ENCODE measurements at places on chromosomes 6 and 20.

DNA sequence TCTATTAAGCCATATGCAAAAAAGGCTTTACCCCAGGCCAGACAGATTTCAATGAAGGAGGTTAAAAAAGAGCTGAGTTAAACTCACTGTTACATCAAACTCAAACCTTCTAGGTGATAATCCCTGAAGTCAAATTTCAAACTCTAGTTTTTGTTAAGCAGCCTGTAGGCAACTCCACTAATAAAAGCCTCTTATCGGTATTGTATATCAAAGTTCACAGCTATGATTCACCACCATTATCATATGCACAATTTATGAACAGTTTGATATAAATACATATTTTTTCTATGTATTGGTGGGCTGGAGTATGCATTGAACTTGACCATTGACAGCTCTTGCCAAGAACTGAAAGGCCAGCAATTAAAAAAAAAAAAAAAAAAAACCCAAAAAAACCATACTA lies 308.2 kb downstream of the BTBD3 start:
- DNase-seq = no peak

DNA sequence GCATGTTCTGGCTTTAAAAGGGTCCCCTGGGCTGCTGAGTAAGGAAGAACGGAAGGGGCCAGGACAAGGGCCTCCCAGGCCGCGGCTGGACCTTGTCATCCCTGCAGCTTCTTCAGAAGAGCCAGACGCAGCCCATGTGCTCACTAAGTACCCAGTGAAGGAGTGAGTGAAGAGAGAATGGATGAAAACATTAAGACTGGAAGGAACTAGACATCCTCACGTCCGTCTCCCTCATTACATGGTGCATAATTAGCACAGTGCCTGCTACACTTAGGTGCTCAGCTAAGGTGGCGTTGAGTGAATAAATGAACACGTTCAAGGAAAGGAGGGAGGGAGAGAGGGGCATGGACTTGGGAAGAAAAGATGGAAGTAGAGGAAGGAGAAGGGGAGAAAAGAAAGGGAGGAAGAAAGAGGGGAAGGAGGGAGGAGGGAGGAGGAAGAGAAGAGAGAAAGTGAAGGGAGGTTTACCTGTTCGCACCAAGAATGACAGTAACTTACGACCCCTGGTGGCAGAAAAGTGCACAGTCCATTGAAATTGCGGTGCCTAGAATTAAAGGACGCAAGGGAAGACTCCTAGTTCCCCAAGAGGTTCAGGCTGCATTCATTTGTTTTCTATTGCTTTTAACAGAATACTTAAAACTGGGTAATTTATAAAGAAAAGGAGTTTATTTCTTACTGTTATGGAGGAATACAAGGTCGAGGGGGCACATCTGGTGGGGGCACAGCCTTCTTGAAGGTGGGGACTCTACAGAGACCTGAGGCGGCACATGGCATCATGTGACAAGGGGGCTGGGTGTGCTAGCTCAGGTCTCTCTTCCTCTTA lies 8.0 kb downstream of the TP53RK start:
- DNase-seq = peak; percentile 48

DNA sequence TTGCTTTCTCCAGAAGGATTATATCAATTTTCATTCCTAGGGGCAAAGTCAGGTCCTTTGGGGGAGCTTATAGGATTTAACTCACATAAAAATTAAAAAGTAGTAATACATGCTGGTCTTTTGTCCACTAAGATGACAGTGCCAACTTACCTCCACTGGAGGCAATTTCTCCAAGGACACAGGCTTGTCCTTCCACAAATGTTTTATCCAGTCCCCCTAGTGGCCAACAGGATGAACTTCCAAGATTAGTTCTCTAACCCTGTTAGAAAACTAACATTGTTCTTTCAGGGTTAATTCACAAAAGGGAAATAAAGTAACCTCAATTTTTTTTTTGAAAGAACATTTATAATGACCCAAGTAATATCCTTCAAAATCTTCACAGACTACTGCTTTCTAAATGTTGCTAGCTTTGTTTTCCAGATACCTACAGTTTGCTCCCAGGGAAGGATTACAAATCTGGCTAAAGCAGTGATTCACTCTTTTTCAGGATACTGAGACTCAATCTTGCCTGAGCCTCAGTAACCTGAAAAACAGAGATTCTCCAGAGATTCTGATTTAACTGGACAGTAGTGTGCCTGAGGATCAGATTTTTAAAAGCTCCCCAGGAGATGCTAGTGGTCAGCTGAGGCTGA lies 31.7 kb upstream of the UBR2 start:
- peak; percentile 31 for DNase-seq

DNA sequence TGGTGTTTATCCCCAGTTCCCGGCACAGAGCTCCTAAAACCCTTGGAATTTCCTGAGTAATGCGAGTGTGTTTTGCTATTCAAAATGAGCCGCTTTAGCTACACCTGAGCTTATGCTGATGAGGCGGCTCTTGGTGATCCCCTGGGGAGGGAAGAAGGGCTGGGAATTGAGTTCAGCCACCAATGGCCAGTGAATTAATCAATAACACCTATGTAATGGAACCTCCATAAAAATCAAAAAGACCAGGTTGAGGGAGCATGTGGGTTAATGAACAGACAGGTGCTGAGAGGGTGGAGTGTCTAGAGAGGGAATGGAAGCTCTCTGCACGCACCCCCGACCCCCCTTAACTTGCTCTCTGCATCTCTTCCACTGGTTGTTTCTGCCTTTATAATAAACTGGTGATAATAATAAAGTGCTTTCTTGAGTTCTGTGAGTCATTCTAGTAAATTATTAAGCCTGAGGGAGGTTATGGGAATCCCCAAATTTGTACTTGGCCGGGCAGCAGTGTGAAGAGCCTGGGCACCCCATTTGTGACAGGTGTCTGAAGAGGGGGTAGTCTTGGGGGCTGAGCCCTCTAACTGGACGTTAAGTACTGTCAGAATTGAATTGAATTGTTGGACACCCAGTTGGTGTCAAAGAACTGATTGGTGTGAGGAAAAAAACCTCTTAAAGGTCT lies 24.6 kb upstream of the SERPINB1 start:
- no peak for DNase-seq

DNA sequence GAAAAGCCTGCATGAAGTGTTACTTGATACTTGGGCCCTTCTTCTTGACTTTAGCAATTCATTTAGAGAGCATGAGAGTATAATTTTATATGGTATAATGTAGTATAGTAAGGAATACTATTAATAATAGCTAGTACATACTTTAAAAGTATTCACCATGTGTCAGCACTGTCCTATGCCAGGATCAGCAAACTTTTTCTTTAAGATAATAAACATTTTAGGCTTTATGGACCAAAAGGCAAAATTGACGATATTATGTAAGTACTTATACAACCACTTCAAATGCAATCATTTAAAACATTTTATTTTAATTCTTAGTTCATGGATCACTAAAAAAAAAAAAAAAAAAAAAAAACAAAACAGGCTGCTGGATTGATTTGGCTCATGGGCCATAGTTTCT lies 163.9 kb downstream of the IBTK start:
- no peak for DNase-seq

DNA sequence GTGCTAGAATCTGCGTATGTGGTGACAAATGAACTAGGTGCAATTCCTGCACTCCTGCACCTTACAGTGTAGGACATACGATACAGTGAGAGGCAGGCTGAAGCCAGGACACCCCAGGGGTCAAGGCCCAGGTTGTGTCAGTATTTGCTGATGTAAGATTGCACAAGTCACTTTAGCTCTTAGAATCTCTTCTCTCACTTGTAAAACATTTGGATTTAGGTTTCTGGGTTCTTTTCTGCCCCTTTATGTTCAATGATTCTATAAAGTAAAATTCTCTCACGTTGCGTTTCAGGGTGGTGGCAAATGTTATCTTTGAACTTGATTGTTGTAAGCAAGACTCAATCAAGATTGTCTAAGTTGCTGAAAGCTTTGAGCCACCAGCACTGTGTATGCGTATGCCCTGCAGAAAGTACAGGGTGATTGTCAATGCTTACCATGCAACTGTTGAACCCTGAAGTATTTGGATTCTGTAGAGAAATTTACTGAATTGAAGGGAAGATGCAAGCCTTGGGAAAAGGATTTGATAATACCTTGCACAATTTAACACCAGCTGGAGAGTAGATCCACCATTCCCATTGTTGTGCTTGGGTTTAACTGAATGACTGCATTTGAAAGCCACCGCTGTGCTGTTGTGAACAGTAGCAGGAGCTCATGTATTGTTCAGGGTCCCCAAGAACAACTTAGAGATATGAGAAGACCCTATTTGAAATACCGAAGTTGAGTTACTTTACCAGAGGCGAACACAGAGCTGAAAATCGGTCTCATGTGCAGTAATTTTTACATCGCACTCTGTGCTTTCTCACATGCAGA lies 106.1 kb upstream of the CITED2 start:
- DNase-seq = no peak

DNA sequence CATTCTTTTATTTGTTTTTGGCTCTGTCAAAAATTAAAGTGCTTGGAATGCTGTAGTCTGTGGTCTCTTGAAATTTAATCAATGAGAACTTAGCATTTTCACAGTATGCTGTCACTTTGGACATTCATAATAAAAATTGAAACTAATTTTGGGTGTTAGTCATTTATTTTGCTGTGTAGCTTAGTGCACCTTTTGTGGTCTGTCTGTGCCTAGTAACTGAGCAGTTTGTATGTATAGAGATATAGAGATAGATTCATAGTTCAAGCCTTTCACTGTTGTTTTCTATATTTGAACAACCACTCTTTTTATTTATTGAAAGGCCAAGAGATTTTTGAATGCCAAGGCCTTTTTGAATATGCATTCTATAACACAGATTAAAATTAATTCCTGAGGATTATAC lies 86.4 kb upstream of the TIAM2 start:
- DNase-seq = no peak

DNA sequence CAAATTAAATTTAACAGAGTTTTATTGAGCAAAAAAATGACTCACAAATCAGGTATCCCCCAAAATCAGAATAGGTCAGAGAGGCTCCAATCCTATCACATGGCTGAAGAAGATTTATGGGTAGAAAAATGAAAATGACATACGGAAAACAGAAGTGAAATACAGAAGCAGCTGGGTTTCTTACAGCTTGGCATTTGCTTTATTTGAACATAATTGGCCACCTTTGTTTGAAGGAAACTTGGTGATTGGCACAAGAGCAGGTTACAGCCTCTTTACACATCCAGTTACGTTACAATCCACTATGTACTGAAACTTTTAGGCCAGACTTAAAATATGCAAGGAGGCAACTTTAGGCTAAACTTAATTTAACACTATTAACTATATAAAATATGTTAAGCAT lies 11.7 kb upstream of the TREM2 start:
- DNase-seq = no peak

- no peak for DNase-seq
These were observed 10.5 kb upstream of the OGFRL1 start for GRCh38 chr6:71277926-71278600.

GRCh38 chr6:16762550-16763477 lies 1.6 kb upstream of the ATXN1 start:
- DNase-seq = peak; percentile 82

DNA sequence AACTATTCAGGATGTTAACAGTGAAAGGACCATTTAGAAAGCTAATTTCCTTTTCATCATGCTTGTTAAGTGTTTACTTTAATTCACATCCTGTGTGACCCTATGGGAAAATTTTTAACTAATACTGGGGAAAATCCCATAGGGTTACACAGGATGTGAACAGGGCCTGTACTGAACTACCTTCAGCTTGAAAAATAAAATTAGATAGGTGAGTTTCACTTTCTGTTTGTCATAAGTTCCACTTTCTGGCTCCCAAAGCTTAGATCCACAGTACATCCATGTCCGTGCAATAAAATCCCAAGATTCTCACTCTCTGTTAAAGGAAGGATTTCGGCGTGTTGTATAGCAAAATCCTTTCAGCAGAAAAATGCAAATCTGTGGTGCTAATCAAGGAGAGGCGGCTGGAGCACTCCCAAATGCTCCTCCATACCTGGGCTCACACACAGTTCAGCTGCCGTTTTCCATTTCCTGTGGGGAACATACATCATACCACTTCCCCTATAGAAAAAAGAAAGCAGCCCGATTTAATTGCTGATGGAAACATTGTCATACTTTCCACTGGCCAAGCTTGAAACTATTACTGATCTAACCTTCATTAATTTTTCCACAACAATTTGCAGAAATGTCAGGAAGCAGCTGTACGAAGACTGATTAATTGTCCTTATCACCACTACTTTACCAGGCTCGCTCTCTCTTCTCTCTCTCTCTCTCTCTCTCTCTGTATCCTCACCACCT lies 125.2 kb downstream of the HIVEP2 start:
- no peak for DNase-seq

All from mucosa of descending colon (tissue), 3 donors.